ENCODE measurements at places on chromosomes 3 and 15.

GRCh38 chr3:57068437-57069089 is 8.1 kb downstream of the SPATA12 start:
- no peak for DNase-seq

GRCh38 chr3:130692455-130692854 is 54.2 kb downstream of the PIK3R4 start:
- no peak for DNase-seq

- no peak for DNase-seq
Measured at GRCh38 chr3:100538339-100538706, 45.9 kb downstream of the TMEM45A start.

DNA sequence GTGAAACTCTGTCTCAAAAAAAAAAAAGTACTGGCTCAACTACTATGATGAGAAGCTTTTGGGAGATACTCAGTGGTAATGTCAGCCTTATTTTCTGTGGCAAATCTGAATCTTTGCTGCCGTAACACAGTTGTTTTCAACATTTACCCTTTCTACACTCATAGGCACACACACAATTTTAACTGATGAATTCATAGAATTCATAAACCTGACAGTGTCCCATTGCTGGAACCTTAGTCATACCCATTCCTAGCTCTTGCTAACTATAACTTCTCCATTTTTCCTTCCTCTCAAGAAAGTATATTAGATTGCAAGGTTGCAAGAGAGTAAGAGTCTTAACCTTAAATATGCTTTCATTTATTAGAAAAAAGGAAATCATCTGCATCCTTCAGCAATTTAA is 496.6 kb downstream of the FHIT start:
- DNase-seq = no peak

- no peak for DNase-seq
Measured at GRCh38 chr3:151281671-151282324, 3.5 kb upstream of the P2RY14 start.

DNA sequence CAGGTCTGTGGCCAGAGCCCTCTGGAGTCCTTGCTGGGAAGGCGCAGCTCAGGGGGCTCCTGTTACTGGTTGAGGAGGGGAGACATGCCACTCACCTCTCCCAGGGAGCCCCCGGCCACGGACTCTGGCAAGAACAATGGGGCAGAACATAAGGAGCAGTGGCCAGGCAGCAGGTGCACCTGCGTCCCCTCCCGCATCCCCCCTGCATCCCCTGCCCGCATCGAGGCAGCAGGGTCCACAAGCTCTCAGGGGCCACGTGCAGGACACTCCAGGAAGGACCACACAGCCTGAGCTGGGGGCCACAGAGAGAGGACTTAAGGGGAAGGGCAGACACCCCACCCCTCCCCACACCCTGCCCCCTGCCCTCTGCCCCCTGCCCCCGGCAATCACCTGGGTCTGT is 73.0 kb downstream of the TFRC start:
- DNase-seq = no peak

GRCh38 chr3:82410366-82410765 is 648.9 kb upstream of the GBE1 start:
- DNase-seq = no peak

GRCh38 chr15:93523481-93523880 is 434.5 kb upstream of the RGMA start:
- no peak for DNase-seq

DNA sequence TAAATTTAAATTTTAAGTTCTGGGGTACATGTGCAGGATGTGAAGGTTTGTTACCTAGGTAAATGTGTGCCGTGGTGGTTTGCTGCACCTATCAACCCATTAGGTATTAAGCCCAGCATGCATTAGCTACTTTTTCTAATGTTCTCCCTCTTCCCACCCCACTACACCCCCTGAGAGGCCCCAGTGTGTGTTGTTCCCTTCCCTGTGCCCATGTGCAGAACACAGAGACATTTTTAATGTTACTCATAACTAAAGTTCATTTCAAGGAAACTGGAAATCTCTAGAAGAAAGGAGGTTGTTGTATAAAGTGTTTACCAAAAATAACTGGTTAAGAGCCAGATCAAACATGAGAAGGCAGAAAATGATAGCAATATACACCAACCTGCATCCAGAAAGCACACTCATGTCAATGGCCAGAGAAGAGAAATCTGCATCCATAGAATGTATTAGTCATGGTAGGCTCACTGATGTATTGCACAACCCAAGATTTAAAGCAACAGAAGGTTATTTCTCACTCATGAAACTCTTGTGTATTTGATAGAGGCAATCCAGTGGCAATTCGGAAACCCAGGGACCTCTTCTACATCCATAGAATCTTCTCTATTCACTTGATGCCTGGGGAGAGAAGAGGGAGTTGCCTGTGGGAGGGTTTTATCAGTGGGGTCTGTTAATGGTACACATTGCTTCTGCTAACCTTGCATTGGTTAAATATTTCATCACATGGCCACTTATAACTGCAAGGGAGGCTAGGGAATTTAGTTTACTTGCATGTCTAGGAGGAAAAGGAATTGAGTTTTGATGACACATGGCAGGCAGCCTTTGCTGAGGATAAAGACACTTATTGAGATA is 321.9 kb upstream of the RASGRP1 start:
- no peak for DNase-seq

- no peak for DNase-seq
Measured at GRCh38 chr3:187783098-187783497, 37.8 kb upstream of the BCL6 start.

- no peak for DNase-seq
Measured at GRCh38 chr3:7439101-7439680, 578.3 kb downstream of the GRM7 start.

DNA sequence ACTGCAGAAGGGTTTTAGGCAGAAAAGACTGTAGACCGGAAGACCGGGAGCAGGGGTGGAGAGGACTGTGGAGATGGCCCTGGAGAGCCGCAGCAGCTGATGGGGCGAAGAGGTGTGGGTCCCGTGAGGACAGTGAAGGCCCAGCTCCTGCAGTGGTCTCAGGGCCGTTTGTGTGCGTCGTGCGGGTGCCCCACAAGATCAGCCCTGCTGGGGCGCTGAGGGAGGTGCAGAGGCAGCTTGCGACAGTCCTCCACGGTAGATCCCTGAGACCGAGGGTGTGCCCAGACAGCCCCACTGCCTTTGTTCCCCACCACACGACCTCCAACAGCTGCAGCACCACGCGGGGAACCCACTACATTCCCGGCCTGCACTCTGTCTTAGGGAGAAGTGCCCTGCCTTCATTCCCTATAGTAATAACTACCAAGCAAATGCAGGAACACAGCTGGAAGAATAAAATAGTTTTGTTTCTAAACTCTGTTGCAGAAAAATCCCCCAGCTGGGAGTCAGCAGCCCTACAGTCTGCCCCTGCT is 19.0 kb upstream of the CRABP1 start:
- DNase-seq = no peak

GRCh38 chr3:129063841-129064482 is 3.4 kb downstream of the GP9 start:
- peak; percentile 34 for DNase-seq

DNA sequence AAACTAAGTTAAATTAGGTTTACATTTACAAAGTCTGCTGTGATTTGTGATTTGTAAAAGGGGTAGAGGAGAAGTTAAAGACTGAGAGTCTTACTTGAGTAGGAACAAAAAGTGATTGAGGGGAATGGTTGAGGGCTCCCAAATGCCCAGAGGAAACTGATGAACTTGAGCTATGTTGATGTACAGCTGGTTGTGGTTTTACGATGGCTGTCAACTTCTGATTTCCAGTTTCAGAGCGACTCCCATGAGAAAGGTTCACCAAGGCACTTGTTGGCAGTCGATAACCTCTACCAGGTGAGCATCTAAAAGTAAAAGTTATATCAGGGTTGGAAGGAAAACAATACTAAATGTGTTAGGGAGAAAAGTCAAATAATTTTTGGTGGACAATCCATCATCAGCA is 91.0 kb downstream of the XRN1 start:
- no peak for DNase-seq

DNA sequence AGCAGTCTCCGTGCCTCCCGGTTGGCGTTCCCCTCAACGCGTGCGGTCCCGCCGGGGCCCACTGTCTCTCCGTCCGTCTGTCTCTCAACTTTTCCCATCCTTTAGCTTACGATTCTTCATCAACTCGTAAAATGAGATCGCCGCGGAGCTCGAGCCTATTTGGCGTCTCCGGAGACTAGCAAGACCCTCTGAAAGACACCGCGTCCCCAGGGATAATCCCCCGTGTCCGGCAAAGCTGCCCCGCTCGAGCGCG is 3.4 kb downstream of the GATA2 start:
- no peak for DNase-seq

DNA sequence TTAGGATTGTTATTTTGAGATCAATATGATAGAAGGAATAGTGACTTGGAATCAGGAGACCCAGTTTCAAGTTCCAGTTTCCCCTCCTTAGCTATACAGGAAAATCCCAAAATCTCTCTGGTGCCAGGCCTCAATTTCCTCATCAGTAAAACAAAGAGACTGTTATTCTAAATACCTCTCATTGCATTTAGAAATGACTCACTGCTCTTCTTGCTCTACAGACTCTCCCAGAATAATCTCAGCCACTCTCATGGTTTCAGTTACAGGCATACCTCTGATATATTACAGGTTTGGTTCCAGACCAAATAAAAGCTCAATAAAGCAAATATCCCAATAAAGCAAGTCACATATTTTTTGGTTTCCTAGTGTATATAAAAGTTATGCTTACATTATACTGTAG is 28.3 kb downstream of the IMPG2 start:
- DNase-seq = no peak

DNA sequence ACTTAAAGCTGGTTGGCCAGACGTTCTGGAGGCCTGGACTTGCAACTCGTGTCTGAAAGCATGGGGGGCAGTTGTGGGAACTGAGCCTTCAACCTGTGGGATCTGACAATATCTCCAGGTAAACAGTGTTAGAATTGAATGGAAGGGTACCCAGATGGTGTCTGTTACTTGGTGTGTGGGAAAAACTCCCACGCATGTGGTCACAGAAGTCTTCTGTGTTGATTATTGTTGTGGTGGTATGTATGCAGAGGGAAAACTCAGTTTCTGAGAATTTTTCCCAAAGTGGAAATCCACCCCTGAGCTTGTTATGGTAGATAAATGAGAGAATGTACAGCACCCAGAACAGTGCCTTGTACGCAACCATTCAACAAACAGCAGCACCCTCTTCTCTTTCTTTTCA is 238.1 kb upstream of the ICE2 start:
- no peak for DNase-seq

DNA sequence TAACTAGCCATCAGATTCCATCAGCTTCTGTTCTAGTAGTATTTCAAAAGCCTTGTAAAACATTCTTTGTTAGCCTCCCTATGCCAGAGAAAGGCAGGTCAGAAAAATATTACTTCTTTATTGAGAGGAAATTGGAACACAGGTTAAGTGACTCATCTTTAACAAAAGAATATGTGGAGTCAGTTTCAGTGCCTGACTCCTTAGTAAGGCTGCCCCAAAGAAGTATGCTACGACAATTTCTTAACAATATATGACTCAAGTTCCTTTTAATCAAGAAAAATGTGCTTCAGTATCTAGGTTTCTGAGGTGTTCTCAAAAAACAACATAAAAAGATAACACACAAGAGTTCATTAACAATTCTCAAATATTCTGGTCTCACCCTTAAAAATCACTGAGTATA is 139.2 kb downstream of the VPS13C start:
- no peak for DNase-seq

DNA sequence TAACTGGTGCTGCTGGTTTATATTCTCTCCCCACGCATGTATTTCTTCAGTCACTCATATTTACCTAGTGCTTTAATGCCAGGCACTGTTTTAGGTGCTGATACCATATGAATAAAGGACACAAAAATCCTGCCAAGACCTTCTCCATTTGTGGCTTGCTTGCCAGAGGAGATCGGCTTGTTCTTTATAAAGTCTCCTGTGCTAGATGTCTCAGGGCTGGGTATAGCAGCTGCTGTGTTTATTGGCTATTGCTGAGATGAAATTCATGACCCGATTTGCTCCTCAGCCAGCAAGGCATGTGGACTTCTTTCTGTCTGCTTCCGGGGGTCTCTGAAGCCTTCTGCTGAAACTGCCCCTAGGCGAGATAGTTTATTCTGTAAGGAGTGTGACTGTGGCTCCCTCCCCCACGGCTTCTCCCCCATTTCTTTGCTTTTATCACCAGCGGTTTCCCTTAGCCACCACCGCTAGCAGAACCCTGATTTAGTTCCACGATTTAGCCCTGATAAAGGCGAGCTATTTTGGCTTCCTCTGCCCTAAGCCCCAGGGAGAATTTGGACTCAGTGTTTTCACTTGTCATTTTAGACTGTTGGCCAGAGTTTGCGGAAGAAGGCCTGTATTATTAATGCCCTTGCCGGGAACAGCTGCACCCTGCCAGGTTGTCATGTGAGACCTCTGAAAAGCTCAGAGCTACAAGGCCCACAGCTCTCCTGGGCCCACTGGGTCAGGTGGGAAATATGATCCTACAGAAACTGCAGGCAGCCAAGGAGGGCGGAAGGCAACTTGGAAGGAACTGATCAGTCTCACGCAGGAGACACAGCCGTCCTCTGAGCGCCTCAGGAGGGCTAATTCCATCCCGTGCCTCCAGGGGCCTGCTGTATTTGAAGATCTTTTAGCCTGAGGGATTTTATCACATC is 46.8 kb downstream of the ST6GAL1 start:
- peak; percentile 79 for DNase-seq

- DNase-seq = peak; percentile 88
Measured at GRCh38 chr3:32421991-32422859, 30.6 kb downstream of the CMTM7 start.

GRCh38 chr3:71409352-71409751 is 174.2 kb downstream of the FOXP1 start:
- DNase-seq = no peak

GRCh38 chr3:174218016-174218415 is 641.1 kb upstream of the NAALADL2 start:
- DNase-seq = no peak

DNA sequence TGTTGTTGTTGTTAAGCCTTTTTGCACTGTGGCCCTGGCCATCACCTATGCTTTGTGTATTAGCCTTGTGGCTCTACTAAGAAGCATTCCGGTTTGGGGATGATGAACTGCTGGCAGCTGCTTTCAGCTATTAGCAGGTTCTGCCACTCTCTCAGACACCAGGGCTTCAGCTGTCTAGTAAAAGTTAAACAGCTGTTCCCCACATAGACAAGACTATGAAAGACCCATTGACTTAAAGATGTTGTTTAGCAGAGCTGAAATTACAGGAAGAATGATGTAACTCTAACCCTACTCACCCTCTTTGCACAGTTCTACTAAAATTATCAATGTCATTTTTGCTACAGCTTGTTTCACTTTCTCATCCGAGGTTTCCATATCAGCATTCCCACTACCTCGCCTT is 131.2 kb upstream of the CGNL1 start:
- DNase-seq = no peak

GRCh38 chr15:33866101-33866737 is 102.1 kb upstream of the CHRM5 start:
- no peak for DNase-seq

DNA sequence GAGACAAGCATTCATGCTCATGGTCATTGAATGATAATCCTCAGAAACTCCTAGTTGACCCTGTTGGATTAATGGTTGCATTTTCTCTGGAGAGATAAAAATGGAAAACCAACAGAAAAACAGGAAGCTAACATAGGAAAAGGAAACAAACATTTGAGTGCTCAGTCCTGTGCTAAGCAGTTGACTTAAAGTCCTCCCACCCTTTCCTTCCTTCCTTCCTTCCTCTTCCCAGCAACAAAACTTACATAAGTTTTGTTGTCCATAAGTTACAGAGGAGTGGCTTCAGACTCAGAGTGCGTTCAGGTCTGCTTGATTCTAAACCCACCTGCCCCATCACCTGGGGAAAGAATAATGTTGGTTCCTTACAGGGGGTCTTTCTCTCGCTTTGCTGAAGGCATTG is 163.8 kb upstream of the RGMA start:
- DNase-seq = no peak

- DNase-seq = no peak
Measured at GRCh38 chr15:86333819-86334218, 254.1 kb downstream of the AGBL1 start.

- DNase-seq = no peak
Measured at GRCh38 chr3:55692957-55693558, 206.0 kb upstream of the WNT5A start.
